T-helper 17 cell (primary cell): ENCODE measurements at places on chromosomes 2 and 18.

- DNase-seq: peak; percentile 87
Observed at GRCh38 chr2:73112913-73113854, at the start of gene RAB11FIP5. Gene RAB11FIP5, minus strand, starts transcription at chr2:73112948. Its CDS starts 171 bp downstream, at chr2:73112777.

DNA sequence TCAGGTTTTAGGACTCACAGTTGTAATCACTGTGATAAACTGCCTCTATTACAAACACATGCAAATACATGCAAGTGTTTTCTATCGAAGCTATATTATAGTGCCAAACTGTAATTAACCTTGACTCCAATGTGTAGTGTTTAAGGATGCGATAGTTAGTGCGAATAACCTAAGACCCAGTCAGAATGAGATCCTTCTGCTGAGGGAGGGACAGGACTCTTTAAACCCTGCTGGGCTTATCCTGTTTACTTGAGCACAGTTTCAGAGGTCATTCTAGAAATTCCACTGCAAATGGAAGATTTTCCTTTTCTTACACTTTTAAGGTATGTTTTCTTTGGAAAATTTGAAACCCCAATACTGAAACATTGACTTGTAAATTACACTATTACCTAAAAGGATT is 68.2 kb downstream of the CALCRL start:
- DNase-seq: no peak

- peak; percentile 31 for DNase-seq
Observed at GRCh38 chr18:63363951-63364350, 3.1 kb downstream of the KDSR start.

DNA sequence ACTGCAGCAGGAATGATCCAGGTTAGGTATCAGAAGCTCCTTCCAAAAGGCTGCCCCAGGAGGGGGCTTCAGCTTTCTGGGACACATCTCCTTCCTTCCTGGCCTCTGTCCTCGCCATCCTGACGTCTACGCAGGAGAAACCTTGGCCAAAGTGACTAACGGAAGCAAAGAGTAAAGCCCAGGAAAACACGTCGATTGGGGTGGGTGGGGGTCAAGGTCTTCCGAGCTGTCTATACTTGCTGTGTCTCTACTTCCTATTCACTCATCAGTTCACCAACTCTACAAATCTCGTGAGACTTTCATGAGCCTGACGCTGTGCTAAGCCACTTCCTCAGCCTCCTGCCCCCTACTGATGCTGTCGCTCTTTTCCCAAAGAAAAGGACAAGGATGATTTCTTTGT is 212.6 kb downstream of the TNS1 start:
- no peak for DNase-seq

DNA sequence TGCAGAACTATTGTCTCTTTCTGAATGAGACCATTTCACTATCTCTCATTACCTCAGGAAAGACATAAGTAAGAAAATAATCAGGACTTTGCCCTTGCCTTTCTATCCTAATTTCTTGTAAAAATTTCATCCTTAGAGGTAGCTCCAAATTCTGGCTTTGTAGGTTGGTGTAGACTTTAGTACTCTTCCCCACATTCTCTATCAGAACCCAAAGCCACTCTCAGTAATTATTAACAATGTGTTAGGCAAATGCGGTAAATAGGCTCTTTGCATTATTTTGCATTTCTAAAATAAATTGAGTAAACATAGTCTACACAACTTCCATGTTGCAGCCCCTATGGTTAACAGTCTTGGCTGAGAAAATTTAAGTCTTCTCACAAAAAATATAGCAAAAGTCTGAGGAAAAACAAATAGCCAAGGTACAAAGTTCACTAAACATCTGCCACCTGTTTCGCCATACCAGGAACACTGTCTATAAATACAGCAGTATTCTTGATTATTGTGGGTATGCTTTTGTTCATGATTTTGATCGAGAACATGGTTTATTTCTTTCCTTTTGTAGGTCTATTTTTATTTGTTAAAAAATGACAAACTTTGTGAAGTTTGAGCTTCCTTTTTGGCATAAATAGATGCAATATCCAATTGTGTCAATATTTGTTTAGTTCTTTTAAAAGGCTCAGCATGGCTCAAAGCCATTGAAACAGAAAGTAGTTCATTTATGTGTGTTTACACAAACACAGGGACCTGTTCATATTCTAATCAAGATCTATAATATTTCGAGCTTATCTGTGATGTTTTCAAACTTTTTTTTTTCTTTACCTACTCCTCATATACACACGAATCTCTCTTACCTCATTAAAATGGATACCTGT is 1061.5 kb downstream of the CNTNAP5 start:
- DNase-seq: no peak

GRCh38 chr2:5794012-5794411 is 101.8 kb downstream of the SOX11 start:
- DNase-seq: no peak
